Stromal cell of bone marrow (primary cell): ENCODE measurements at places on chromosomes 13 and 19.

DNA sequence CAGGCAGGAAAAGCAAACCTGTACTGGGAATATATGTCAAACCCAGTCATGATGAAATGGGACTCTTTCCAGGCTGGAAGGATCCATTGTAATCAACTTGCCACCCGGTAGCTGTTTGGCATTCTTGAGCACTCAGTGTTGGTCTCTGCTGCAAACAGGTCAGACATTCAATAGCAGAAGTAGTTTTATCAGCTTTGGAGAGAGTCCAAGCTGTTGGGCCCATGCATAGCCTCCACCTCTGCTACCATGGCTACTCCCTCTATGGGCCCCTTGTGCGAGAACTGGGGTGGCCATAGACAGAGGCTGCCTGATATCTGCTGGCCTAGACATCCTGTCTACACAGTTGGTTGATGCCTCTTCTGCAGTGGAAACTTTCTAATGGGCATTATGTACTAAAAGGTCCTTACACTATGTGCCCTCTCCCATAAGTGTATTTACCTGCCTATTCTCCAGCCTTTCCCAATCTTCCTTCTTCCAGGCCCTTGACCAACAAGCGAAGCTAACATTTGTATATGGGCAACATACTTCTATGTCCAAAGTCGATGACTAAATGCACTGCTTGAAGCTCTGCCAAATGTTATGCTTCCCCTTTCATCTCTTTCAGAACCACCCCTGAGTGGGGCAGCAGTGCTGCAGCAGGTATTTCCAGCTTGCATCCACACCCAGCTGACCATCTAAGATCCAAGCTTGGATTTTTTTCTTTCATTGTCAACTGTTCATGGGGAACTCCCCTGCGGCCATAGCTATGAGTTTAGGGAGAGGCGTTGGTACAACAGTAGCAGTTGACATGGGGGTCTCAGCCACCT lies 5.3 kb upstream of the RNF6 start:
- no peak for DNase-seq

DNA sequence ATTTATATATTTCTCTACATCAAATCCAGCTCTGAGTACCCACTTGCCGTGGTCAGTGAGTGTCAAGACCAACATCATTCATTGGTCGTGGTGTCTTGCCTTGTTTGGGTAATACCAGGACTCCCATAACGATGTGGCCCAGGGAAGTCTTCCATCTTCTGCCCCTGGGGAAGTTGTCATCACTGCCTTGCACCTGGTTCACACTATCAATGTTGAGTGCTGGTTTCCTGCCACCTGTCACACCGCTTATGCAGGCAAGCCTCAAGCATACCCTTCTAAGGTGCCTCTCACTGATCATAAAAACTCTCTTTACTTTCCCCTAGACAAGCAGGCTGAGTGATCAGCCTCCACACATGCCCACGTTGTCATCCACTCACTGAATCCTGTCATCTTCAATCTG lies 382.4 kb downstream of the KCTD12 start:
- DNase-seq: no peak

DNA sequence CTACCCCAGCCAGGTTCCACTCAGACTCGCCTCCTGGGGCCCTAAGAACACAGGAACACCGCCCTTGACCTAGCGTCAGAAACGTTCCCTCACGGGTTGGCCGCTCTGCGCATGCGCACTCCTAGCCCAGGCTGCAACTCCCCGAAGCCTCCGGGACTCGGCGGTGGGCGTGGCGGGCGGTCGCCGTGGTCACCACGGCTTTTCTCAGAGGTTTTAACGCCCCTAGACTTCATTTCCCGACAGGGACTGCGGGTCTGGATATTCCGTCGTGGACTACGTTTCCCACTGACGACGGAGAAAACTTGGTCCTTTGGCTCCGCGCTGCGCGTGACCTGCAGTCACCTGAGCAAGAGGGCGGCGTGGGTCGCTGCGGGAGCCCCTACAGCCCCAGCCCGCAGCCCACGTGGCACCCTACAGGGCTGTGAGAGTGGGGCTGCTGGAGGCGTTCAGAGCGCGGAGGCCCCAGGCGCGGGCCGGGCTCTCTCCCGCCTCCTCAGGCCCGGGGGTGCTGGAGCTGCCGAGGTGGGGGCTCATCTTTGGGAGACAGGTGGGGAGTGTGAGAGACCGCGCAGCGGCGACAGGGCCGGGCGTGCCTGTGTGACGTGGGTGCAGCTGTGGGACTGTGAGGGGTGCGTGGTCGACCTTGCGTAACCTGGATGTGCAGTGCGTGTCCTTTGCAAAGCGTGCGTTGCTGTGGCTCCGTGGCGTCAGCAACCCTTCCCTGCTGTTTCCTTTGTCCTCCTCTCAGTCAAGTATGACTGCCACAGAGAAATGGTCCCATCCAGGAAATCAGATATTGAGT lies 38.0 kb upstream of the ZNF573 start:
- peak; percentile 9 for DNase-seq

DNA sequence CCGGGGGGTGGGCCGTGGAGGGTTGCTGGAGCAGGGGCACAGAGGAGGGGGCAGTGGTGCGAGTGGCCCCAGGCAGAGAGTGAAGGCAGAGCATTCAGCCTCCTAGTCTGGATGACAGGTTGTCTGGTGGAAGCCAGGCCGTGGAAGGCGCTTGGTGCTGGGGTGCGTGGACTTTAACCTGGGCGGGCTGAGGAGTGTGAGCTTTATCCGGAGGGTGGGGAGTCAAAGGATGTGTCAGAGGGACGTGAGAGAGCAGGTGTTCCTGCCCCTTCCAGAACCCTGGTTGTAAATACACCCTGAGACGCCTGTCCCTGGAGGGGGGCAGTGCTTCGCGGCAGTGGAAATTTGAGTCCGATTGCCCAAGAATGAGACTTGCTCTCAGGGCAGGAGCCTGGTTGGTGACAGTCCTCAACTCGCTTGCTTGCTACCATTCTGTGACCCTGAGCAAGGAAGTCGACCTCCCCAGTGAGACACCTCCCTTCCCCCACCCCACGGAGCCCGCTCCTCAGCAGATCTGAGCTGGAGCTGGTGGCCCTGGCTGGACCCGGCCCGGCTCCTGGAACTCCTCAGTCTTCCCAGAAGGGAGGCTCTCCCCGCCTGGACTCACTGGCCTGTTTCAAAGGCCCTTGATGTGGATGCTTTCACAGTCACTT lies 2.3 kb downstream of the SPPL2B start:
- no peak for DNase-seq

DNA sequence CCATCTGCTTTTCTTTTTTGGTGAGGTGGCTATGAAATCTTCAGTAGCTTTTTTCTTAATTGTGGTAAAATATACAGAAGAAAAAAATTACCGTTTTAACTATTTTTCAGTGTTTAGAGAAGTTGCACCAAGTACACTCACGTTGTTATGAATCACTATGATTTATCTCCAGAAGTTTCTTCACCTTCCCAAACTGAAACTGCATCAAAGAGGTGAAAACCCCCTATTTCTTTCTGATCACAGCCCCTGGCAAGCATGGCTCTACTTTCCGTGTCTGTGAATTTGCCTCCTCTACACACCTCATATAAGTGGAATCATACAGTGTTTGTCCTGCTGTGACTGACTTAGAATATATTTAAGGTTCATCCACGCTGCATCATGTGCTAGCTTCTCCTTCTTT lies 15.6 kb upstream of the SIGLEC10 start:
- DNase-seq: no peak

DNA sequence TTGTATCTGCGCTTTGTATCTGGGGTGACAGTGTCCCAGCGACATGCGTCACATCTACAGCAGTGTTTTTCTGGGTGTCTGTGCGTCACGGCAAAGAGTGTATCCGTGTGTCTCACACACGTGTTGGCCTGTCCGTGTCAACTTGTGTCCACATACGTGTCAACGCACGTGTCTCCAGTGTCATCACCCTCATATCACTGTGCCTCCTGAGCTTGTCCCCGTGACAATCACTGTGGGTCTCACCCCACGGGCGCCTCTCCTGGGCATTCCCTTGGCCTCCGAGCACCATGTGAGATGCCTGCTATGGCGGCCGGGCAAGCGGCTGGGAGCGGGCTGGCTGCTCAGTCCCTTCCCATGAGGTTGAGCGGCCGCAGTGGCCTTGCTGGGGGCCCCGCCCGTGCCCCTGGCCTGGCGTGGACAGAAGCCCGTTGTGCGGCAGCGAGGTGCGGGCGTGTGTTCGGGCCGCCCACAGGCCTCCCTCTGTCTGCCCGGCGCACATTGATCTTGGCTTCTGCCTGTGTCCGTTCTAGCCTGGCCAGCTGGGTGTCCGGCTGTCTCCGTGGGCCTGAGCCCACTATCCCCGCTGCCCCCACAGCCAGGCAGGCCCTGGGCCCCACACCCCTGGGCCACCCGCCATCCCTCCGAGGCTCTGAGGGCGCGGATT lies 6.4 kb downstream of the NFIX start:
- DNase-seq: no peak

DNA sequence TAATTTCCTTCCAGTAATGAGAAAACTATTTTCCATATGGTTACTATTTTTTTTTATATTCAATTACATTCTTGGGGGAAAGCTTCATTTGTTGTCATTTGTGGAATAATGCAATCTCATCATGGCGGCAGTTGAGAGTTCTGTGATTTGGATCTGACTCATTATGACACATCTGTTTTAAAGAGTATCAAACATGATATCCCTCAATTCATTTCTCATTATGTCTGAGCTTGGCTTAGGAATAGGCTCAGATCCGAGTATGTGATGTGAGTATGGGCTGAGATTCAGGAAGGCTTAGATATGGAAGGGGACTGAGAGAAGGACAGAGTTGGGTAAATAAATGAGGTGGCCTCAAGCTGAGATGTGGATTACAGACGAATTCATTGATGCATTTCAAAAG lies 64.4 kb downstream of the POSTN start:
- DNase-seq: peak; percentile 84

DNA sequence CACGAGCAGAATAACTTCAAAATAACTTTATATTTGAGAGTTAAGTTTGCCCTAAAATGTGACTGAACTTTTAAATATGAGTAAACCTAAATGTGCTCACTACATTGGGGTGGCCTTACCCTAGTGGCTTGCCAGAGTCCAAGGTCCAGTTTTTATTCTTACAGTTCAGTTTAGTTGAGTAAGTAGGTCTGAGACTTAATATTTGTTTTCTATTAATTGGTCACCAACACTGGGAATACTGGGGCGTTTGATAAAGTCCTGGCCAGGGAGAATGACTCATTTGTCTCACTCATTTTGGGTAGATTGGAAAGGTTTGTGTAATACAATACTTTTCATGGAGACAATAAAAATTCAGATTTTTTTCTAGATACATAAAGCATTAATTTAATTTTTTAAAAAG lies 127.8 kb upstream of the SPATA13 start:
- no peak for DNase-seq

DNA sequence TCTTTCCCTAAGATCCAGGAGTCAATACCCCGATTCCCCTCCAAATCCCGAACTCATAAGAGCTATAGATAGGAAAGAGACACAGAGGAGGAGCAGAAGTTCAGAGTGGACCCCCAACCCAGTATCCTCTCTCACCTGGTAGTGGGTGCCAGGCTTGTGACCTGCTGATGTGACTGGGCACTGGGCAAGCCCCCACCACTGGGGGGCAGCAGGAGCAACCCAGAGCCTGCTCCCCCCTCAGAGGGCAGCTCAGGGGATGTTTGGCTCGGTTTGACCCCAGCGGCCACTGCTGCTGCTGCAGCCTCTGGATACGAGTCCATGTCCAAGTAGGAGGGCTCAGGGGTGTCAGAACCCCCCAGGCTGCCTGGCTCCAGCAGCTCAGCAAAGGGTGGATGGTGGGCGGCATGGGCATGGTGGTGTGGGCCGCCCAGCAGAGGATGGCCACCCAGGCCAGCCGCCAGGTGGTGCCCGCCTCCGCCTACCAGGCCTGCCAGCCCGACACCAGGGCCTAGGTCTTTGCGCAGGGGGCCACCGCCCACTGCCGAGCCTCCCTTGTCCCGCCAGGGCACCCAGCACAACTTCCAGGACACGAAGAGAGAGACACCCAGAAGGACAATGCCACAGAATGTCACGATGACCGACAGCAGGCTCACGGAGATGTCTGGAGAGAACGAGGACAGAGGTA lies 7.4 kb downstream of the SYT3 start:
- no peak for DNase-seq

- no peak for DNase-seq
These were observed 1560.0 kb downstream of the PCDH9 start for GRCh38 chr13:65670014-65670625.

GRCh38 chr13:56352361-56352760 lies 788.4 kb upstream of the PRR20A start:
- no peak for DNase-seq

- no peak for DNase-seq
These were observed 4.7 kb downstream of the NKPD1 start for GRCh38 chr19:45156011-45156630.

DNA sequence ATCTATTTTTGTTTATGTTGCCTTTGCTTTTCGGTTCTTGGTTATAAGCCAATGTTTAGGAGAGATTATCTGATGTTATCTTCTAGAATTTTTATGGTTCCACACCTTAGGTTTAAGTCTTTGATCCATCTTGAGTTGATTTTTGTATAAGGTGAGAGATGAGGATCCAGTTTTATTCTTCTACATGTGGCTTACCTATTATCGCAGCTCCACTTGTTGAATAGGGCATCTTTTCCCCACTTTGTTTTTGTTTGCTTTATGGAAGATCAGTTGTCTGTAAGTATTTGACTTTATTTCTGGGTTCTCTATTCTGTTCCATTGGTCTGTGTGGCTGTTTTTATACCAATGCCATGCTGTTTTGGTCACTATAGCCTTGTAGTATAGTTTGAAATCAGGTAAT lies 927.0 kb downstream of the UQCRFS1 start:
- DNase-seq: no peak

DNA sequence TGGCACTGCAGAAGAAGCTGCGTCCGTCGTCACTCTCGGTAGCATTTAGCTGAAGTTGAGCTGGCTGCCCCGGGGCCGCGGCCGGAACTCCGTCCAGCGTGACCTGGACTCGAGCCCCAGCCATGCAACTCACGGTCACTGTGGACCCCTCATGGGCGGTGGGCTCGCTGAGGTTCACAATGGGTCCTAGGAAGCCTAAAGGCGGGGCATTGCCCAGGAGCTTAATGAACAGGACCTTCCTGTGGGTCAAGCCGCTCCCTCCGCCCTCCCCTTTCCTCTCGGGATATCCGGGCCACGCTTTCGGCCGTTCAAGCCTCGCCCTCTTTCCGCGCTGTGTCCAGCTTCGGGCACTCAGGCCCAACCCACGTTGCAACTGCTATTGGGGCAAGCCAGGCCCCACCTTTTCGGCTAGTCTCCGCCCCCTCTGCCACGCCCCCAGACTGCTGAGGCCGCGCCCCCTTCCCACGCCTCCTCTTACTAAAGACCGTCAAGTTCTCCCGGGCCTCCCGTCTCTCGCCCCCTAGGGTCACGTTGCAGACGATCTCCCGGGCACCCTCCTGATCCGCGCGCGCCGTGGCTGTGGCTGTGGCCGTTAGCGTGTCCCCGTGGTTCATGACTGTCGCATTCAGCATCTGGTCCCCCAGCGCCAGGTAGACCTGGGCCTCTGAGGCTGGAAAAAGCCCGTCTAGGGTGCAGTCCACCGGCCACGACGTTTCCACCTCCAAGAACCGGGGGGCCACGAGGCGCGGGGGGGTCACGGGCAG lies 1.4 kb upstream of the RAVER1 start:
- DNase-seq: peak; percentile 92

- no peak for DNase-seq
These were observed 9.8 kb downstream of the PNPLA6 start for GRCh38 chr19:7545300-7545699.

- no peak for DNase-seq
These were observed 221.1 kb upstream of the TMTC4 start for GRCh38 chr13:100895651-100896050.
